DMS79 treated with DMSO at 0.1 percent for 48 hours (cell line): ENCODE measurements at places on chromosomes 7 and 10.

GRCh38 chr10:114642729-114643128 lies 15.3 kb downstream of the ABLIM1 start:
- DNase-seq, result no peak

DNA sequence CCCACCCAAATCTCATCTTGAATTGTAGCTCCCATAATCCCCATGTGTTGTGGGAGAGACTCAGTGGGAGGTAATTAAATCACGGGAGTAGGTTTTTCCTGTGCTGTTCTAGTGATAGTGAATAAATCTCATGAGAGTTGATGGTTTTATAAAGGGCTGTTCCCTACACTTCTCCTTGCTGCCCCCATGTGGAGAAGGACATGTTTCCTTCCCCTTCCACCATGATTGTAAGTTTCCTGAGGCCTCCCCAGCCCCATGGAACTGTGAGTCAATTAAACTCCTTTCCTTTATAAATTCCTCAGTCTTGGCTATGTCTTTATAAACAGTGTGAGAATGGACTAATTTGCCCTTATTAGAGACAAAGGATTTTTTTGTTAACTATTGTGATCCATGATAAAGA lies 48.5 kb upstream of the MKX start:
- no peak for DNase-seq

DNA sequence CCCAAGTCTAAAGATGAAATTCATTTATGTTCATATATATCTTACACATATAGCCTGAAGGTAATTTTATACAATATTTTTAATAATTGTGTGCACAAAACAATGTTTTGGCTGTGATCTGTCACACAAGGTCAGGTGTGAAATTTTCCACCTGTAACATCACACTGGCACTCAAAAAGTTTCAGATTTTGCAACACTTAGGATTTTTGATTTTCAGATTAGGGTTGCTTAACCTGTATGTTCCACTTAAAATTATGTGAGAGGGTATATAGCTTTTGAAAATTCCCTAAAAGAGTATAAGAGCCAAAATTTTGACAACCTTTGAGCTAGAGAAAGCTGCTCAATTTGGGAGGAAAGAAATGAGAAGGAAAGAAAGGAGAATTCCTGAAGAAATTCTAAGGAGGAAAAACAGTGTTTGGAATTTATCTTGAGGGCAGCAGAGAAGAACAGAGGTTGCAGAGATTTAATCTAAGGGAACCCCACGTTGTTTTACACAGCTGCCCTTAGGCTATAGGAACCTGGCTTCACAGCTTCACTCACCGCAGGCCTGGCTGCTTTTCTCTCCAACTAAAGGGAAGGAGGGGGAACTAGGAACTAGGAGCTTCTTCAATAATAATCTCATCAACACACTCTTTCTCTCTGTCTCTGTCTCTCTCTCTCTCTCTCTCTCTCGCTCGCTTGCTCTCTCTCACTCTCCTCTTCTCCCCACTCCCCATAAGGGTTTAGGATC lies 8.5 kb downstream of the VOPP1 start:
- DNase-seq, result no peak

GRCh38 chr7:90642978-90643377 lies 46.9 kb downstream of the CDK14 start:
- DNase-seq, result no peak

DNA sequence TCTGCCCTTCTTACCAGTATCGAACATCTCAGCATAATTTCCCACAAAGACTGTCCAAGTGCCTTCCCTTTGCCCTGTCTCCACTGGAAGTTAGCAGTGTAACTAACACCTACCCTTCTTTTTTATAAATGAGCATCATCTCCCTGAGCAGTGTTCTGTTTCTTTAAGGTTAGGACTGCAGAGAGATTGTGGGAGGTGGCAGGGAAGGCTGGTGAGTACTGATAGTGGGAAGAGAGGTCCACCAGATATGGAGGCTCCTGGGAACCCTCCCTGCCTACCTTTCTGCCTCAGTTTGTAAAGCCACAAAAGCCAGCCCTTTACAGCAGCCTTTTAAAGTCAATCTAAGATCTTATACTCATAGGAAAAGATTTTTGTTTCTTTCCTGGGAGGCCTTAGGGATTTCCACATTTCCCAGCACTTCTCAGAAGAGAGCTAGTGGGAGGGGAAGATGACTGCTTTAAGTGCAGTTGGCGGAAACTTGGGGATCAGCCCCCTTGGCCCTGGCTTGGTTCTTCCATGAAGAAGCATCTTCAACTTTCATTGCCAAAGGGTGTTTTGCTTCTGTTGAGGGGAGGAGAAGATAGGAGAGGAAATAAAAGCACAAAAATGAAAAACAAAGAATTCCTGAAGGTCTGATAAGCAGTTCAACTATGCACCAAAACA lies 36.6 kb upstream of the CALD1 start:
- DNase-seq, result no peak

- DNase-seq, result no peak
These were observed 28.0 kb downstream of the SNX10 start for GRCh38 chr7:26319636-26320035.

GRCh38 chr7:13835442-13835841 lies 154.0 kb downstream of the ETV1 start:
- no peak for DNase-seq

DNA sequence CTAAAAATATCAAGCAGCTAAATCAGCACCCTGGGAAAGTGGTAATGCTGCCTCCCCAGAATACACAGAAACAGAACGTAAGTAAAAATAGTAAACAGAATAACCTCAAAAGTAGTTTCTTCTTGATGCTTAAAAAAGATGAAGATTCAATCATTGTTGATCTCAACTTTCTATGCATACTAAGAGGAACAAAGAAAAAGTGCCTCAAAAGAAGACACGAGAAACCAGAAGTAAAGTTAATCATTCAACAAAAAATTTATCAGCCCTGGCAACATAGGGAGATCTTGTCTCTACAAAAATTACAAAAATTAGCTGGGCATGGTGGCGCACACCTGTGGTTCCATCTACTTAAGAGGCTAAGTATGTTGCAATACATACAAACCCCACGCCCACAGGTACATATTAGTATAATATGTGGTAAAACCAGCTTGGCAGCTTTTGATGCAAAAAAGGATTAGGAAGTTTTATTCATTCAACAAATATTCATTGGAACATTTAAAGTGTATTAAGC lies 153.7 kb downstream of the NRBF2 start:
- no peak for DNase-seq

- no peak for DNase-seq
These were observed 597.6 kb downstream of the PARD3 start for GRCh38 chr10:34217524-34217923.

- DNase-seq, result no peak
These were observed 100.1 kb downstream of the GPAM start for GRCh38 chr10:112083472-112083871.

DNA sequence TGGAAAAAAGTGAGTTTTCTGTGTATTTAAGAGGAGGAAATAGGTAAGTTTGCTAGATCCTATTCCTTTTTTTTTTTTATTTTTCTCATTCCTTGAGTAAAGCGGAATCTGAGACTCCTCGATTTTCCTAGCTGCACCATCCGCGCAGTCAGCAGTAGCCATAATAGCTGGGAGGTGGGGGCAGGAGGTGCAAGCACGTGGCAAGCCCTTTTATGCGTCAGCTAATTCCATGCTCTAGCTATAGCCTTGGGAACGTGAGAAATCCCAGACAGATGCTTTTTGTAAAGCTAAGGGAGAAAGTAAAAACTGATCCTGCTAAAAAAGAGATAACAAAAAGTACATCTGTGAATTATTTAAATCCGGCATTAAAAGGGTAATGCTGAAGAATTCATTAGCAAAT lies 33.2 kb upstream of the TPK1 start:
- DNase-seq, result no peak

- DNase-seq, result peak; percentile 4
These were observed 84.5 kb downstream of the LHFPL3 start for GRCh38 chr7:104412911-104413310.

- no peak for DNase-seq
These were observed 78.9 kb downstream of the SRI start for GRCh38 chr7:88140947-88141346.

- DNase-seq, result no peak
These were observed 765.9 kb downstream of the LRMDA start for GRCh38 chr10:76197293-76197692.

- peak; percentile 32 for DNase-seq
These were observed 135.9 kb downstream of the CUX1 start for GRCh38 chr7:101953248-101953819.

- DNase-seq, result no peak
These were observed 376.6 kb downstream of the RPS24 start for GRCh38 chr10:78410046-78410965.

GRCh38 chr7:12635830-12636229 lies 51.6 kb upstream of the ARL4A start:
- no peak for DNase-seq

DNA sequence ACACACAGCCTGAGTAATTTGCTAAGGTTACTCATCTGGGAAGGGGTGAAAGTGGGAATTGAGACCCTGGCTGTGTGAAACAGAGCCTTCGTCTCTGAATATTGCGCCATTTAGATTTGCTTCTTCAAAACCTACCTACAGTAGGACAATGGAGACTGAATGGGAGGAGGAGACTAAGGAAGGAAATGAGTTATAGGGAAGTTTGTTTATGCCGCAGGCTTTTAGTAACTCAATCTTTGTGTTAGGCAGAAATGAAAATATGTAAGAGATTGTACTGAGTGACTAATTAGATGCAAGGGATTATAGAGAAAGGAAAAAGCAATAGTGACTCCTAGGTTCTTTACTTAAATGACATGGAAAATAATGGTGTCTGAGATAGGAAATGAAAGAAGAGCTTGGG lies 80.2 kb downstream of the KCND2 start:
- DNase-seq, result no peak

DNA sequence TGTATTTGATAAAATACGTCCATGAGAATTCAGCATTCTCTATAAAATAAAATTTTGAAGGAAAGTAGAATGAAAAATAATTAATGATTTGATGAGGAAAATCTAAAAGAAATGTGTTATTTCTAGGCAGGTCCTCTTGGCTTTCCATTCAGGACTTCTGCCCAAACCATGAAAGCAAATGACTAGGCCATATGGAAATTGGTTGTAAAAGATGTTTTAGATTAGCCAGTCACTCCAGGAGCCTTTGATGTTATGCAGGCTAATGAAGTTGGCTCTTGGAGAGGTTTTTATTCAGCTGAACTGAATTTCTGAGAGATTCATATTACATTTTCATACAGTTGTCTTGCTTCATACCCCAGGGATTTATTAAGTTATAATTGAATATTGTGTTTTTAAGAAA lies 452.8 kb downstream of the SDK1 start:
- no peak for DNase-seq

DNA sequence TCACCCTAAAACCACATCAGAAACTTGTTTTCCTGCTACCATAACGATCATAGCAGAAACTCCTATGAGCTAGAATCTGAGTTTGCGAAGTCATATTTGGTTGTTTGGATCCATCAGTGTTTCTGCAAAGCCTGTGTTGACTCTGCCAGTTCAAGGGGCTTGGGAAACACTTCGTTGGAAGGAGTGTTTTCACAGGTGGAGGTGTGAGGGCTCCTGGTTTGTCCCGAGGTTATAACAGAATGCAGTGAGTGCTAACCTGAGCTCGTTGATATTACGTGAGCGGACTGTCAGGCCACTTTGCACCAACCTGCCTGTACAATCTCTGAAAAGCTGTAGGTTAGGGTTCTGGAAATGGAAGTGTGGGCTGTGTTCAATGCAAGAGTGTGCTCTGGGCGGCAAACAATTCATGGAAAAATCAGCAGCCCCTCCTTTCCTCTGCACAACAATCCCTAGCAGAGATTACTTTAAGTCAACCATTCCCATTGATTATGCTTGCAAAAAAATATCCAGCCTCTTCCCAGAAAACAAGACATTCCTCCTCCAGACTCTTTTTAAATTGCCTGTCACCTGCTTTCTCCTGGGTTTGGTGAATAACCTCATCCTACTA lies 622.0 kb downstream of the TYW1 start:
- DNase-seq, result no peak

DNA sequence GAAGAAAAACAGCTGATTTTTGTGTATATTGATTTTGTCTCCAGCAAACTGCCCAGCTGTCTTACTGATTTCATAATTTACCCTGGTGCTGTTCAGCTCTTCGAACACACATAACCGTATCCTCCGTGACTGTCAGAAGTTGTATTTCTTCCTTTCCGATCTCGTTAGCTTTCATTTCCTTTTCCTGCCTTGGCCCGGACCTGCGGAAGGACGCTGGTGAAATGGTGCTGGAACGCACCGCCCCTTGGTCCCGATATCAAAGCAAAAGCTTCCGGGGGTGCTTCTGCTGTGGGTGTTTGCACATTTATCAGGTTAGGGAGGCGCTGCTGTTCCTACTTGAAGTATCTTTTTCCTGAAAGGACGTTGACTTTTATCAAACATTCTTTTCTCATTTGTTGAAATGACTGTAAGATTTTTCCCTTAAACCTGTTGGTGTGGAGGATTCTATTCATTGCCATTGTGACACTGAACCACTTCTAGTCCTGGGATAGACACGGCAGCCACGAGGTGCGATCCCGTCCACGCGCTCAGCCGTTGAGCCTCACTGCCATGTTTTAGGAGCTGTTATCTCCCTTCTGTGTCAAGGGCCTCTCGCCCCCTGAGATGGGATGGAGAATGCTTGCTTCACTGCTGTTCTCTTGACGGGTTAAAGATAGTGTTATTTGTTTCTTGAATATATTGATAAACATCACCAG lies 72.6 kb downstream of the FOXL3 start:
- DNase-seq, result no peak

- no peak for DNase-seq
These were observed 24.4 kb upstream of the CDC14C start for GRCh38 chr7:48899932-48900331.
